ENCODE measurements at places on chromosomes 3 and 15.

DNA sequence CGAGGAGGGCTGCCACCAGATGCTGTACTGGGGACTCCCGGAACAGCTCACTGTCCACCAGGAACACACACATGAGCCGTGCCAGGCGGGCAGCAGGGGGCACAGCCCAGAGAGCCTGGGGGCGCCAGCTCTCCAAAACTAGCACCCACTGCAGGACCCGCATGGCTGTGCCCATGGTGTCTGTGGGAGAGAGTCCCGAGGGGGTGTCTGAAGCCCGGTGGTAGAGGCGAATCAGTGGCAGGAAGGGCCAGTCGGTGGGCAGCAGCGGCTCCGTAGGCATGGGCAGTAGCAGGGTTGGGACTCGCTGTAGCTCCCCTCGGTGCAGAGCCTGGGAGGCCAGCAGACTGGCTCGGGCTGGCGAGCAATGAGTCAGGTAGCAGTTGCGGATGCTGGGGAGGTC, 7.0 kb upstream of the LTK start:
- no peak for DNase-seq

- no peak for DNase-seq
These were observed 334.5 kb downstream of the EPHA6 start for GRCh38 chr3:97148931-97149330.

- DNase-seq = no peak
These were observed 70.5 kb downstream of the SETMAR start for GRCh38 chr3:4373669-4374068.

DNA sequence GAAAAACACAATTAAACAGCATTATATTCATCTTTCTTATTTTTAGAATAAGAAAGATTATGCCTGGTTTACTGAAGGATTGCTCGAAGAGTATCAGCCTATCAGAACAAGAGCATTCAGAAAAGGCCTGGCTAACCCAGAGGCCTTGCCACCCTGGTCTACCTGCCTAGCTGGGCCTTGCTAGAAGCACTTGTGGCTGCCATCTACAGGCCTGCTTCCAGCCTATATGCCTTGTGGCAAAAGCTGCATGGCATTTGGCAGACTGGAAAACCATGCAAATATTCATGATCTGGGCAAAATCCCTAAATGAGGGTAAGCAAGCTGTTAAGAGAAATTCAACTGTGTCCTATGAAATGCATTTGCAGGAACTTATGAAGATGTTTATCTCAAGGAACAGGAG, 9.3 kb upstream of the ATP13A4 start:
- DNase-seq = no peak

DNA sequence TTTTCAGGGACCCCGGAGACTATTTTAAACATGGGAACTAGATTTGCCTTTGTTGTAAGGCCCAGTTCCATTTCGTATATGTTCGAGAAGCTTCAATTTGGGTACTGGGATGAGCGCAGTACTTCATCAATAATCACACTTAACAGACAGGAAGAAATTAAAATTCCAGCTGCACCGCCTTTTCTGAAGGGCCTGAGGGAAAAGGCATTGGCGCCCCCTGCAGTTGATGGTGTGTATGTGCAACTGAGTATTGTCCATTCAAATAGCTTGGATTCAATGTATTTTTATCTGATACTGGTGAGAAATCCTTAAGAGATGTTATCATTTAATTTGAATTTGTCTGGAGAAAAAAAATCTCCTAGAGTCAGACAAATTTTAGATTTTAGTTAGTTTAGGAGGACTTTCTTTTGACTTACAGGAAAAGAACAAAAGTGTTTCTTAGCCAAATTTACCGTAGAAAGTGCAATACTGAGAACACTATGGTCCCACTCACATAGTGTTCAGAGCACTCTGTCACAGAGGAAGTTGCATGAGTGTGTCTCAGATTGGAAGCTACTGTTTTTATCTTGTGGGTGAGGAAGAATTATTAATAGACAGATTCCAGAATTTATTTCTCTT, 5.4 kb upstream of the ALDH1A2 start:
- DNase-seq = no peak

DNA sequence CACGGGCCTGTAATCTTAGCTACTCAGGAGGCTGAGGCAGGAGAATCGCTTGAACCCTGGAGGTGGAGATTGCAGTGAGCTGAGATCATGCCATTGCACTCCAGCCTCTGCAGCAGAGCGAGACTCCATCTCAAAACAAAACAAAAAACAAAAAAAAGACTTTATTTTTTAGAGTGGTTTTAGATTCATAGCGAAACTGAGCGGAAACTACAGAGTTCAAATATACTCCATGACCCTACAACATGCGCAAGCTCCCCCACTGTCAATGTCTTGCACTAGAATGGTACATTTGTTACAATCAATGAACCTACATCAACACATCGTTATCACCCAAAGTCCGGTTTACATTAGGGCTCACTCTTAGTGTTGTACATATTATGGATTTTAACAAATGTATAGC, 2.2 kb upstream of the CRTAP start:
- no peak for DNase-seq

DNA sequence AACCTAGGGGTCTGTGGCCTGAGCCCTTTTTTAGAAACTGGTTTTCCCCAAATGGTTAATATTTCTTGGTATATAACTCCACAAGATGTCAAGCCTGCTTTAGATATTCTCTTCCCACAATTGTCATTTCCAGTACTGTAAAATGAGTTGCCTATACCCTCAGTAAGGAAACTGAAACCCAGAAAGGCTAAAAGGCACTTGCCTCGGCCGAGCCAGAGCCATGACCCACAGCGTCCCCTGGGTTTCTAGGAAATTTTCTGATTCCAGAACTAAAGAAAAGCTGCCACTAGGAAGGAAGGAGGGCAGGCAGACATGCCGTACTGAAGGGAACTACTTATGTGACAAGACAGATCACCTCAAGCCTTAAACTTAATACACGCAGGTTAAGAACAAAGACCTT, 59.1 kb downstream of the ATP8B4 start:
- DNase-seq = no peak

- DNase-seq = no peak
These were observed 26.1 kb downstream of the MGLL start for GRCh38 chr3:127796045-127796830.

DNA sequence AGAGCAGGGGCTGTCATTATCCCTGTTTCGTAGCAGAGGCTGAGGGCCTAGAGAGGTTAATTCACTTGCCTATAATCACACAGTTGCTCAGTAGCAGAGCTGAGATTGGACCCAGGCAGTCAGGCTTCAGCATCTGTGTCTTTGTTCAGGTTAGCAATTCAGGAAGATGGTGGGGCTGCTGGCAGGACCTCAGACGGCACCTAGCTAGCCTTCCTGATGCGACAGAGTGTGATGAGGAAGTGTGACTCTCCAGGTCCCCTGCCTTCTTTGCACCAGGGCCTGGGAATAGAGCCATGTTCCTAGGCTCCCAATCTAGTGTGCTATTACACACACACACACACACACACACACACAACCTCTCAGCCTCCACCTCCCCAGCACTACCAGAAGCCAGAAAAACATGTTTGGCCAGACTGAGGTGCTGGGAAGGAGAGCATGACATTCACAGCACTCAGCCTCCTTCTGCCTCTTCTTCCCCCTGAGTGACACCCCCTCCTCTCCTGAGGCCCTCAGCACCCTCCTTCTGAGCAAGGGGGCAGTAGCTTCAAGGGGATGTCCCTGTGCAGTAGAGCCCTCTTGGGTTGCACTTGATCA, 88.9 kb downstream of the TLE3 start:
- no peak for DNase-seq

- DNase-seq = no peak
These were observed 995 bp downstream of the ADAMTS17 start for GRCh38 chr15:100340721-100341238.
